ENCODE measurements at places on chromosomes 1 and 21.
A peak's percentile ranks its signal among the peaks of the same experiment; 100 is the strongest.

DNA sequence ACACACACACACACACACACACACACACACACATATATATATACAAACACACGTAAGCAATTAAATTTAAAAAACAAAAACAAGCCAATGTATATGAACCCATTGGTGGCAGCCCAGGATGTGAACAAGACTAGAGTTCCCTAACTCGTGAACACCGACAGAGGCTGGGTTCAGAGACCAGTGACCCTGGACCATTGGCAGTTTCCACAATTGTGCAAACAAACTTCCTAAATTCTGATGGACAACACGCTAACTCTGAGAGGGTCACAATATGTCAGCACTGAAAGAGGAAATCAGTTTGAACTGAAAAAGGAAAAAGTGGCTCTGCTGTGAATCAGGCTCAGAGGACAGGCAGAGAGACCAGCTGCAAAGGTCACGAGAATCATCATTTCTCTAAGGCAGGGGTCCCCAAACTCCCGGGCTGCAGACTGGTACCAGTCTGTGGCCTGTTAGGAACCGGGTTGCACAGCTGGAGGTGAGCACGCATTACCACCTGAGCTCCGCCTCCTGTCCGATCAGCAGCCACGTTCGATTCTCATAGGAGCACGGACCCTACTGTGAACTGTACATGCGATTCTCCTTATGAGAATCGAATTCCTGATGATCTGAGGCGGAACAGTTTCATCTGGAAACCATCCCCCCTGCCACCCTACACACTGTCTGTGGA, 50.5 kb upstream of the ERO1B start:
- DNase-seq = no peak

DNA sequence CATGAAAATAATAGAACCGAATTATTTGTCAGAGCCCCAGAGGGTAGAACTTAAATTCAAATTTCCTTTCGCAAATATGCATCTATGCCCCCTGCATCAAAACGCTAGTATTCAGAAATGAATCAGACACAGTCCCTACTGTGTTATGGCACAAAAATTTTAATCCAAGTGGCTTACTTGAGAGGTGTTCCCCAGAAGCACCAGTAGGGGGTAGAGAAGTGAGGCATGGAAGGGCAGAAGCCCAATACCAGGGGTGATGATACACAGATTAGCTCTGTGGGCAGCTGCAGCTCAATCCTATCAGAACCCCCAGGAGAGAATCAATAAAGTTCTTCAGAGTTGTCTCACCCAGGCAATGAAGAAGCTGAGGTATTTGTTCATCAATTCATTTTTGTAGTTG, 342.2 kb downstream of the OMA1 start:
- DNase-seq = no peak

DNA sequence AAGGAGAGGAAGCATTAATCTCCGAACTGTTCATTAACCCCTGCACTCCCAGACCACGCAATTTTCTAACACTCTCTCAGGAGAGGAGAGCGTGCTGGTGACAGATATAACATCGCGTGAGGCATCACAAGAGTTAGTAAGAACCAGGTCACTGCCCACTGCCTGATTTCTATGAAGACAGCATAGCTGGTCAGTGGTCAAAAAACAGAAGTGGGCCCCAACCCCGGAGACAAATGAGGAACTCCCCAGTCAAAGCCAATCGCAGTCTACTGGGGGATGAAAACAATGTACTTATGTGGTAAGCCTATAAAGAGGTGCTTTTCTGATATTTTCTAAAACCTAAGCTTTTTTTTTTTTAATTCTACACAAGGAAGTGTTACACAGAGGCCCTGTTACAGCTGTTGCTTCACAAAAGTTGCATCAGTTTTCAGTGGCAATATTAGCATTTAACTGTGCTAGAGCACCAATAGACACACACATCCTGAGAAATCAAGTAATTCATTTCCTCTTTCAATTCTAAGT, 231.8 kb upstream of the IRF2BP2 start:
- DNase-seq = no peak

DNA sequence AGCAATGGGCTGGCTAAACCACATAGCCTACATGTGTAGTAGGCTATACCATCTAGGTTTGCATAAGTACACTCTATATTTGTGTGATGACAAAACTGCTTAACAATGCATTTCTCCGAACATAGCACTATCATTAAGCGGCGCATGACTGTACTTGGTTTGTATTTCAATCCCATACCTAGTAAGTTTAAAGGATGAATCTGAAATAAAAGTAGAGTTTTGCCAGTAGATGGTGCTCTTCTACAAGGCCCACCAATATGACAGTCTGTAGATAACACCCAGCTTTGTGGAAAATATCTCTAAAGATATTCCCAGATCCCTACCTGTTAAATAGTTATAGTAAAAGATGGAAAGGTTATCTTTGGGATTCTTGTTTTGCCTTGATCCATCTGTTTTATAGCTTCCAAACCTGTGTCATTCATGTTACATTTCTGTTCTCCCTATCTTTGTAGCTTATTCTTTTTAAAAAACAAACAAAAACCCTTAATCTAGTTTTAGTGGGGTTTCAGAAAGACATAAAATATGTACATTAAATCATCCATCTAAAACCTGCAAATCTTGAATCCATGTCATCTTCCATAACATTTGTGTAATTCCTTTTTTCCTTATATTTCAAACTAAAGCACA, 33.9 kb upstream of the ASPM start:
- DNase-seq = no peak

DNA sequence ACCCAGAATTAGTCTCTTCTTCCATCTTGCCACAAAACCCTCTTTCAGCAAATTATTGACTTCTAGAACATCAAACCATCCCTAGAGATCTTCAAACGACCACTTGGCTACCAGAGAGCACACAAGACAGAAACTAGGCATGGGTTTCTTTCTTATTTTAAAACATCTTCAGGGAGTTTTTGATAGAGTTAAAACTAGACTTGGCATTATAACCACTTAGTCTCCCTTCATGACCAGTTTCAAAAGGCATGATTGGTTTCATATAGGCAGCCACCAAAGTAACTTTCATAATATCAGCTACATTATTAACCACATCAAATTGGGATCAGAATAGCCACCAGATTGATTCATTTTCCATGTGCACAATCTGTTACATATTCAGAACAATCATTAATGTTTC, 368.4 kb upstream of the GREM2 start:
- DNase-seq = no peak

GRCh38 chr1:215631489-215631888, 64.4 kb downstream of the KCTD3 start:
- DNase-seq = no peak

DNA sequence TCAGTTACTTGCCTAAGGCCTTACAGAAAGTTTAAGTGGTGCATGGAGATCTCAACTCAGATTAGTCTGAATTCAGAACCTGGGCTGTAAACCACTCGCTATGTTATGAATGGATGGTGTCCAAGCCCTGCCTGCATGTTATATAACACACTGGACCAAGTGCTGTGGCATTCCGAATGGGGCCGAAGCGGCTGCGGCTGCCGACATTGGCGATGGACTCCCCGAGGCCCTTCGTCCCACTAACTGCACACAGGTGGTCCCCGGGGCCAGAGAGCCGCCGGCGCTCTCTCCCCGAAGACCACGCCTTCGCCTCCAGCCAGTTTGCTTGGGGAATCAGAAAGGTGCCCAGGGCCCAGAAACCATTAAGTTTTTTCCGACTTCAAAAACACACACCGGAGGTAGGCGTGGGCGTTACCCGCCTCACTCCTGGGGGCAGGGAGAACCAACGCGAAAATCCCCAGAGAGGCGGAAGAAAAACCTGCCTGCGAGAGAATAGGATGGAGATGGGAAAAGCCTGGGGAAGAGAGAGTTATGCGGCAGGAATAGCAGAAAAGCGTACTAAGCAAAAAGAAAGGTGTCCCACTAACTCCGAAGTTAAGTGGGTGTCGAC, 579 bp upstream of the TENT5C start:
- no peak for DNase-seq

DNA sequence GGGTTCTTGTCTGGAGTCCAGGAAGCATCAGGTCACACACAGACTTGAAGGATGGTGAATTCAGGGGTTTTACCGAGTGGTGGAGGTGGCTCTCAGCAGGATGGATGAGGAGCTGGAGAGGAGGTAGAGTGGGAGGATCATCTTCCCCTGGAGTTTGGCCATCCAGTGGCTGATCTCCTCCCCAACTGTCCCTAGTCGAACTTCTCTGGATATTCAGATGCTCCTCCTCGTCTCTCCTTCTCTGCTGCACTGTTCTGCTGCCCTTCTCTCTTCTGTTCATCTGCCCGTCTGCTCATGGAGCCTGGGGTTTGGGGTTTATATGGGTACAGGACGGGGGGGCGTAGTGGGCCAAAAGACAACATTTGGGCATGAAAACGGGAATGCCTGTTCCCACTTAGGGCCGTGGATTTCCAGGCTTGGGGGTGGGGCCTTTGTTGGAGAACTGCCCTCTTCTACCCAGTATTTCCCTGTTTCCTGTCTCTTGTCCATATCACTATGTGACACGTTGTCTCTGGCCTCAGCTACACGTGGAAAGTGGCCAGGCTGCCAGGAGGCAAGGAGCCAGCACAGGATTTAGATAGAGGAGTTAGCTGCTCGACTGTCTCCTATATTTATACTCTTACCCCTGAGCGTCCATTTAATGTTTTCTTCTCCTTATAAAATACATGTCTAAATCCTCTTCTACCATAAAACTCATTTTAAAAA, 76.7 kb downstream of the SIPA1L2 start:
- DNase-seq = no peak

GRCh38 chr1:94846308-94846707, 26.2 kb downstream of the SLC44A3 start:
- no peak for DNase-seq

DNA sequence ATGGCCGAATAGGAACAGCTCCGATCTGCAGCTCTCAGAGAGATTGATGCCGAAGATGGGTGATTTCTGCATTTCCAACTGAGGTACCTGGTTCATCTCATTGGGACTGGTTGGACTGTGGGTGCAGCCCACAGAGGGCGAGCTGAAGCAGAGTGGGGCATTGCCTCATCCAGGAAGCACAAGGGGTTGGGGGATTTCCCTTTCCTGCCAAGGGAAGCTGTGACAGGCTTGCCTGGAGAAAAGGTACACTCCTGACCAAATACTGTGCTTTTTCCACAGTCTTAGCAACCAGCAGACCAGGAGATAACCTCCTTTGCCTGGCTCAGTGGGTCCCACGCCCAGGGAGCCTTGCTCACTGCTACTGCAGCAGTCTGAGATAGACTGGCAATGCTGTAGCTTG, 66.9 kb downstream of the HSD3B1 start:
- DNase-seq = no peak

- DNase-seq = no peak
Observed at GRCh38 chr1:172352435-172352834, 68.0 kb upstream of the C1orf105 start.

DNA sequence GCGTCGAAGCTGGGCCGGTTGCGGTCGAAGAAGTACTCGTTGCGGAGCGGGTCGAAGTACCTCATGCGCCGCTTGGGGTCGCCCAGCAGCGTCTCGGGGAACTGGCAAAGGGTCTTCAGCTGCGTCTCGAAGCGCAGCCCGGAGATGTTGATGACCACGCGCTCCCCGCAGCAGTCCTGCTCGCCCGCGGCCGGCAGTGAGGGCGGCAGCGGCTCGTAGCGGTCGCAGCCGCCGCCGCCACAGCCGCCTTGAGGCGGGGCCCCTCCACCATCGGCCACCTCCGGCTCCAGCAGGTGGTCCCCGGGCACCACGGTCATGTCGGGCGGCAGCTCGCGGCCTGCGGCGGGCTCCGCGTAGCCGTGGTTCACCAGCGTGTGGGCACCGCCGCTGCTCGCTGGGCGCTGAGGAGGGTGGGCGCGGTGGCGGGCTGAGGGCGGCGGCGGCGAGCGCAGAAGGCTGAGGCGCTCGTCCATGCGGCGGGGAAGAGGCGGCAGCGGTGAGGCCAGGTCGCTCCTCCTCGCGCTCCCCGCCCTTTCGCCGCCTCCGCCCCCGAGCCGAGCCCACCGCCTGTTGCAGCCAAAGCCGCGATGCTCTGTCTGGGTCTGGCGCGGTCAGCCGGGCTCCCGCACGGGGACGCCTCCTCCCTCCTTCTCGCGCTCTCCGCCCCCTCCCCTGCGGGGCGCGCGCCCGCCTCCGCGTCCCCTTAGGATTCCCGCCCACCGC, at the start of gene KCNA3:
Gene KCNA3 (minus strand): TSS at position 604 of the 723 bp plus-strand sequence. CDS start 131 bp downstream, at position 473.
- peak; percentile 44 for DNase-seq

DNA sequence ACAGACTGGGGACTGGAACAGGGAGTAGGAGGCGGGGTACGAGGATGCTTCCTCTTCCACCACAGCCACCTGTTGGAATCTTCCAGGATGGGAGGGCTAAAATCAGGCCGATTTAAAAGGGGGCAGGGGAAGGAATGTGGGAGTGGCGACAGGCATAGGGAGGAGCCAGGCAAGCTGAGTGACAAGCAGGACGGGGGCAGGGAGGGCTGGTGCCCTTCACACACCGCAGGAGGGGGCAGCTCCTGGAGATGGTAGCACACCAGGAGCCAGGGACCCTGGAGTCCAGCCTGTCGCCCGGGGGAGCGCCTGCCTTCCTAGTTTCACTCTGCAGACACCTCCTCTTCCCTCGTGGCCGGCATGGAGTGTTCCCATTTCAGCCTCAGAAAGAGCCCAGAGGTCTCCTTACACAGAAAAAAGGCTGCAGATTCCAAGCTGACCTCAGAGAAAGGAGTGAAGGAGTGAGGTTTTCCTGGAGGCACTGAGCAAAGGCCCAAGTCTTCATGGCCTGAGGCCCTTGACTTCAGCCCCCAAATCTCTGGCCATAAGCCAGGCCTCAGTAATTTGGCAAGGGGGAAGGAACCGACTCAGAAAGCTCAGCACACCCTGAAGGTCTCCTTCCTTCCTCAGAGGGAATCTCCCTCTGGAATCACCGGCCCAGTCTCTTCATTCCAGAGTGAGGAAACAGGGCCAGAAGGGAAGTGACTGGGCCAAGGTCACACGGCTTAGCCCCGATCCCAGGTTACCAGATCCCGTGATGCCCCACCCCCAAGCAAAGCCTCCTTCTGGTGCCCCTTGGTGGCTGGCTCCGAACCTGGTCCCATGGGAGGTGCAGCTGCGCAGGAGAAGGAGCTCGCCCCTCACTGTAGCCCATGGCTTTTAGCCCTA, 8.1 kb downstream of the BLACAT1 start:
- no peak for DNase-seq

DNA sequence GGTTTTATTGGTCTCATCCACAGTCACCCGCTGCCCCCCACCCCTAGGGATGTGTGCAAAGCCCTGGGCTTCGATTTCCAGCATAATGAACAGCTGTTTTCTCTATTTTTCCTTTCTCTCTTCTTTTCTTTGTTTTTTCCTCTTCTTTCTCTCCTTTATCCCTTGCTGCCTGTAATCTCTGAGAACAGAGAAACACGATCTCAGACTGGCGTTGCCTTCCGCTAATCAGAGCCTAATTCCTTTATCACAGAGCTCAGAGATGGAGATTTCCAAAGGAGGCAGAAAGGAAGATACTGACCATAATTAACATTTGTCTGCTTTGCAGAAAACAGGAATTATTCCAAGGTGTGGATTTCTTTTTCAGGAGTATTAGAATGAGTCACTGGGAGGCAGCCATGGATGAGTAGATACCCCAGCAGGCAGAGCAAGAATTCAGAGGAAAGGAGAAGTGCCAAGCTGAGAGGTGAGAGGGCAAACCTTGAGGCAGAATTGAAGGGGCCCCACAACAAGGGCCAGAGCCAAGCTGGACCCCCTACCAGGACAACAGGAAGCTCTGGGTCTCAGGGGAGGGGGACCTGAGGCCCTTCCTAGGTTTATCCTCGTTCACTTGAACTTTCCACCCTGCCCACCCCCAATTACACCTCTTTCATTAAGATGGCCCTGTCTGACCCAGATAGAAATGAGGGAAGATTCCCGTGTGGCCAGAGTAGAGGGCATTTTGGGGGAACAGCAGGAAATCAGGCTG, 33.3 kb downstream of the MATN1 start:
- no peak for DNase-seq

GRCh38 chr1:211828584-211829342, 1.8 kb downstream of the LPGAT1 start:
- no peak for DNase-seq
